ENCODE measurements at places on chromosomes 2 and 18.

- DNase-seq = no peak
Observed at GRCh38 chr2:201953396-201953795, 80.3 kb upstream of the FZD7 start.

GRCh38 chr18:54506516-54507261 lies 84.4 kb upstream of the DYNAP start:
- DNase-seq = no peak

DNA sequence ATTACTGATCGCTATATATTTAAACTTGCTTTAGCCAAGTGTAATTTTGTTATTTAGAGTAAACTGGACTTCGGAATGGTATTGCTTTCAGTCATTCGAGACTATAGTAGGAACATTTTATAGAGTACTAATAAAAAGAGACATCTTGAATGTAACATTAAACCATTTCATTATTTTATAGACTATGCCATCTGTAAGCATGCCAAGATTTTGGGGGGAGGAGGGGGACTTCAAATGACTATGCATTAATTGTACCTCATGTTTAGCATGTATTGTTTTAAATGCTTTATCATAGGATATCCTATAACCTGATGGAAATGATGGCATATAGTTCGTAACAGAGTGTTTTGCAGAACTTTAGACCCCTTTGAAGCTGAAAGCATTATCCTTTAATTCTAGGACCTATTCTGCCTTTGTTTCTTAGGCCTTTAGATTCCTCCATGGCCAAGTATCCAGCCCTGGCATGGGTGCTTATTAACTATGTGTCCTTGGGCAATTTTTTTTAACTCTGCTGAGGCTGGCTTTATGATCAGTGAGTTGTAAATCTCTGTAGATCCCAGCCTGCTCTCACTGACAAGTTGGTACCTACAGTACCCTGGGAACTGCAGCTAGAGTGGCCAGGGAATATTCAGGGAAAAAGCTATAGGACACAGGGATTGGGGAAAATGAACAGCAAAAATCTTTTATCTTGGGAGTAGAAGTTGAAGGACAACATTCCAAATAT lies 93.4 kb downstream of the PARD3B start:
- DNase-seq = no peak

GRCh38 chr18:73901566-73901965 lies 246.1 kb downstream of the FBXO15 start:
- DNase-seq = no peak

GRCh38 chr2:142056784-142057183 lies 74.0 kb downstream of the LRP1B start:
- DNase-seq = no peak

GRCh38 chr2:135607561-135607960 lies 76.3 kb downstream of the R3HDM1 start:
- no peak for DNase-seq

GRCh38 chr18:39911716-39912115 lies 2043.3 kb upstream of the PIK3C3 start:
- DNase-seq = no peak

DNA sequence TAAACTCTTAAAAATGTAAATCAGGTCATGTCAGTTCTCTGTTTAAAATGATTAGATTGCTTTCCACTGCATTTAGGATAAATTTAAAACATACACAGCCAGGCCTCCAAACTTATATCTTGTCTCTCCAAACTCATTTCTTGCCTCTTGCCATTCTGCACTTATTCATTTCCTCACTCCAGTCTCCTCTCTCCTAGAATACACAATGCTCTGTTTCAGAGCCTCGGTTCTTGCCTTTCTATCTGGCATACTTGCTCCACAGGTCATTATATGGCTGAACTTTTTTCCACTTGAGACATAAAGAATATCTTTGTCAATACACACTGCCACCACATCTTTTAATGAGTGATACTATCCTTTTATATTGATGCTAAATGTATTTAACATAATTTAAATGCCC lies 10.5 kb upstream of the UGP2 start:
- no peak for DNase-seq

GRCh38 chr2:240424341-240425235 lies 10.9 kb upstream of the GPC1 start:
- no peak for DNase-seq

DNA sequence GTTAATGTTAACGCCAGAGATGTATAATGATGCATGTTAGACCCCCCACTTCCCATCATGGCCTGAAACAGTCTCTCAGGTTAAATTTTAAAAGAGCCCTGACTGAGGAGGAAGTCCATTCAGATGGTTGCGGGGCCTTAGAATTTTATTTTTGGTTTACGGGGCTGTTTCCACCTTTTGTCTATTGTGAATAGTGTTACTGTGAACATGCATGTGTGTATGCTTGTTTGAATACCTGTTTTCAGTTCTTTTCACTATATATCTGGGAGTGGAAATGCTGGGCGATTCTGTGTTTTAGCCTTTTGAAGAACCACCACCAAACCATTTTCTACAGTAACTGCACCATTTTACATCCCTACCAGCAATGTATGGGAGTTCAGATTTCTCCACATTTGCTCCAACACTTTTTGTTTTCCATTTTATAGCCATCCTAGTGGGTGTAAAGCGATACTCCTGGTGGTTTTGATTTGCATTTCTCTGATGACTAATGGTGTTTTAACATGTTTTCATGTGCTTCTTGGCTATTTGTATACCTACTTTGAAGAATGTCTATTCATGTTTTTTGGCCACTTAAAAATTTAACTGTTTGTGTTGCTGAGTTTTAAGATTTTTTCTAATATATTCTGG lies 133.0 kb downstream of the MYO3B start:
- DNase-seq = no peak

DNA sequence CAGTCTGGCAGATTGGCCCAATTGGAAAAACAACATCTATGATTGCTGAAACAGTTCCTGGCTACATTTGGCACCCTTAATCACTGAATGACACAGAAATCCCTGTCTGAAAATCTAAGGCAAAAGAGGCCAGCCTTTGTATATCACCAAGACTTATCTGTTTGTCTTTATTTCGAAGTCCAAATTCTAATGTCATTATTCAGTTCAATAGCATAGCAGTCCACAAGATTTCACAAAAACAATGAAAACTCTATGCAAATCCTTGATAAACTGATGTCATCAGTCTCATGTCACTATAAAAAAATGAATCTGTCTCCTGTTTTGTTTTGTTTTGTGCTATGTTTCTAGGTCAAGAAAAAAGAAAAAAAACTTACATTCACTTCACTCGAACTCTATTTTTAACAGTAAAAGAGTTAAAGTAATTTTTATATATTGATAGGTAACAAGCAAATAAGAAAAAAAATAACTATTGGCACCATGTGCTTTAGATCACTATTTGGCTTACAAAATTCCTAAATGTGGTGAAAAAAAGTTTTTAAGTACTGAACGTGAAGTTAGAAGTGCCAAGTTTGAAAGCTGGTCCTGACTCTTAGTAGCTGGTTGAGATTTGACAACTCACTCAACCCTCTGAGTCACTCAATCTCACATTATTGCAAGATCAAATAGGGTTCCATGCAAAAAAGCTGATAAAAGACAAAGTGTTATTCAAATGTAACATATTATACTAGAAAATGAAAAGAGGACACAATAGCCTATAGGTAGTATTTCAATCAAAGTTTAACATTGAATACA lies 359.3 kb downstream of the IRS1 start:
- no peak for DNase-seq

- no peak for DNase-seq
Observed at GRCh38 chr2:107990718-107991117, 4.4 kb downstream of the SLC5A7 start.

GRCh38 chr18:55076643-55077218 lies 117.5 kb upstream of the CCDC68 start:
- no peak for DNase-seq
